ENCODE measurements at places on chromosomes 5 and 9. TPM values are rescaled to one million over a fixed set of nuclear protein-coding genes. Genes with fewer than 3 reads are reported as not detected.

GRCh38 chr5:55633574-55634208 lies 78.4 kb downstream of the SLC38A9 start:
- no peaks in the 10 kb centered on the region for H3K27me3 ChIP-seq
- H3K27ac ChIP-seq = peak overlapping the region; percentile 71
- no peak for DNase-seq
- no peak overlapping the region for H3K4me3 ChIP-seq

- H3K4me1 ChIP-seq = no peaks in the 10 kb centered on the region
- no peak overlapping the region for H3K4me3 ChIP-seq
- DNase-seq = no peak
- H3K27ac ChIP-seq = no peak overlapping the region
- no peaks in the 10 kb centered on the region for H3K36me3 ChIP-seq
- H3K27me3 ChIP-seq = no peaks in the 10 kb centered on the region
Observed at GRCh38 chr9:29830821-29831220, 2257.5 kb upstream of the C9orf72 start.

GRCh38 chr5:96758621-96759020 lies 49.1 kb downstream of the ERAP1 start:
- no peaks in the 10 kb centered on the region for H3K27me3 ChIP-seq
- H3K4me1 ChIP-seq = peaks cover 2% of the 10 kb centered on the region
- no peak overlapping the region for H3K27ac ChIP-seq
- H3K4me3 ChIP-seq = no peak overlapping the region

DNA sequence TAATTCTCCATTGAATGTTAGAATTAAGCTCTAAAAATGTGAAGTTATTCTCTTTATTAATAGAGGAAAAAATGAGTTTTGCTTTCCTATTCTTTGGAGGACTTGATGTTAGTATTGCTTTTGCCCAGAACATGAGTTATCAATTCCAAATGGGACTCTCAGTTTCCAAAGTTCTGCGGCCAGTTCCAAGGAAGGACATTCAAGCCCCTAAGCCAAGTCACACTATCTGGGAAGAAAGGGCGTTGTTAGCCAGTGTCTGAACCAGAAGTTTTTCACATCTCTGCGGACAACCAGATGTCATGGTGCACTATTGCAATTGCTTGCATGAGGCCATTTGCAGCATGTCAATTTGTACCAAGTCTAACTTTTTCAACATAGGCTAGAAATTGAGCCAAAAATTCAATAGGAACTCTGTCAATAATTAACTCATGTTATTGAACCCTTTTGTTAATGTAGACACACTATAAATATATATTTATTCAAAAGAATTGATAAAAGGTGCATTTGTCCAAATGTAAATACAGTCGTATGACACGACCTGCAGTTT lies 183.3 kb upstream of the PIK3R1 start:
- peaks cover 4% of the 10 kb centered on the region for H3K27me3 ChIP-seq
- no peaks in the 10 kb centered on the region for H3K4me1 ChIP-seq
- no peak overlapping the region for H3K27ac ChIP-seq
- H3K36me3 ChIP-seq = no peaks in the 10 kb centered on the region
- no peak overlapping the region for H3K4me3 ChIP-seq

DNA sequence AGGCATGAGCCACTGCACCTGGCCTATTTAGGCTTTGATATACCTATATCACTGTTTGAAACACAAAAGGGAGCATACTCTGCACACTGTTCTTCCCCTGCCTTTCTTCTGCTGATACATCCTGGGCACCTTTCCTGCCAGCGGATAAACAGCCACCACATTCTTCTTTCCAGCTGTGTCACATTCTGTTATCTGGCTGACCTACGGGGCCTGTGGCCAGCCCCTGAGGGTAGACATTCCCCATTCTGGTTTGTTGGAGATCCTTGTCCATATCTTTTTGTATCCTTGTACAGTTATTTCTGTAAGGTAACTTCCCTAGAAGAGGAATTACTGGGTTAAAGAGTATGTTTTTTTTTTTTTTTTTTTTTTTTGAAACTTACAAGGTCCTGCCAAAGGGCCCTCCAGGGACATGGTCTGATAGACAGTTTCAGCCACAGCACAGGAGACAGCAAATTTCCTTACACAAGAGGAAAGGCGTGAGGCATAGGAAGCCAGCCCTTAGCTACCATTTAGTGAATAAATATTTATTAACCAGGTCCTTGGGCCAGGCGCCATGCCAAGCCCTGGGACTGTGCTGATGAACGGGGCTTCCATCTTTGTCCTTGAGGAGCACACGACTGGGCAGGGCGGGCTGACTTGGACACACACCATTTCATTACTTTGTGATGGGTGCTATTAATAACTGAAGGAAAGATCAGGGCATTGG lies 57.8 kb downstream of the ERGIC1 start:
- no peak overlapping the region for H3K4me3 ChIP-seq
- H3K36me3 ChIP-seq = peaks cover 1% of the 10 kb centered on the region
- H3K4me1 ChIP-seq = no peaks in the 10 kb centered on the region
- DNase-seq = no peak

C5orf52 gene
- total RNA-seq = not detected

All from activated naive CD8-positive, alpha-beta T cell treated with anti-CD3 and anti-CD28 coated beads for 36 hours (primary cell).